ENCODE measurements at places on chromosomes 3 and 15. TPM values are rescaled to one million over a fixed set of nuclear protein-coding genes. Genes with fewer than 3 reads are reported as not detected.

DNA sequence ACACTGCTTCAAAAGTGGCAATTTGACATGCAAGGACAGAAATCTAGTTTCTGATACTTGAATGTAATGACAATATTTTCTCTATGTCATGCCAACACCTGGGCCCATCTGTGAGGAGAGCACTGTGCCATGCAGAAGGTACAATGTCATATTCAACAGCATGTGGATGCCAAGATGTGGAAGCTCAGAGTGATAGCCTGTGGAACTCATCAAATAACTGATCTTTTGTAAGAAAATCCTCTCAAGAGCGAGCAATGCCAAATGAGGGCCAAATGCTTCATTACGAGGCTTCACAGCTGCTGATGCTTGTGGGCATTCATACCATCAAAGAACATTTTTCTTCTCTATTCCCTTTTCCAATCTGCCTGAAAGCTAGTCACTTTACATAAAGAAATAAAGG, 95.1 kb downstream of the ROBO1 start:
- H3K27ac ChIP-seq: no peak overlapping the region
- no peaks in the 10 kb centered on the region for H3K4me1 ChIP-seq
- no peaks in the 10 kb centered on the region for H3K27me3 ChIP-seq

Gene GNAT1
- 0.54 TPM for total RNA-seq

Gene RTP1
- total RNA-seq: 0.27 TPM

DNA sequence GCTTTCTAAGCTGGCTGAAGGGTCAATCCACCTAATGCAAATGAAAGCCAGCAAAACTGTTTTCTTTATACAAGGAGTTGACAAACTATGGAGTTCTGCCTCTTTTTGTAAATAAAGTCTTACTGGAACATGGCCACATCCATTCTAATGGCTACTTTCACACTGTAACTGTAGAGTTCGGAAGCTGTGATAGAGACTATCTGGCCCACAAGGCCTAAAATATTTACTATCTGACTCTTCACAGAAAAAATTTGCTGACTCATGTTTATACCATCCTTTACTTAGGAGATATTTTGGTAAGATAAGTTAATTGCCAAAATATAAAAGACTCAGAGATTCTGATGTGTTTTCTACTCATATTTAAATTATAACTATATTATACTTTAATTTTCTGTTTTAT, 93.7 kb upstream of the GK5 start:
- no peaks in the 10 kb centered on the region for H3K27me3 ChIP-seq
- peaks cover 13% of the 10 kb centered on the region for H3K36me3 ChIP-seq
- no peak for DNase-seq
- no peaks in the 10 kb centered on the region for H3K4me1 ChIP-seq

GRCh38 chr3:190209533-190209932, 88.8 kb upstream of the P3H2 start:
- no peaks in the 10 kb centered on the region for H3K27me3 ChIP-seq
- H3K27ac ChIP-seq: no peak overlapping the region
- DNase-seq: no peak
- no peak overlapping the region for H3K4me3 ChIP-seq
- no peaks in the 10 kb centered on the region for H3K4me1 ChIP-seq

DNA sequence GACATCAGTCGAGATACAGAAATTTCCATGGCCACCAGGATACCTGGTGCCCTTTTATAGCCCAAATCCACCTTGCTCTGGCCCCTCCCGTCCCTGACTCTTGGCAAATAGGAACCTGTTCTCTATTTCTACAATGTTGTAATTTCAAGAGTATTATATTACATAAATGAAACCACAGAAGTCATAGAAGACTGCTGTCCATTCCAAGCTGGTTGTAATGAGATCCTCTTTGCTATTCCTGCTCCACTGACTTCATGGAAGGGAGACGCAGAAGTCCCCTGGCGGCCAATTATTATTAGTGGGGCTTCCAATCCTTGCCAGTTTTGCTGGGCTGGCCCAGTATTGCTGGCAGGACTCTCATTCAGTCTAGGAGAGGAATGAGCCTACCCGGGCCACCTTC, 26.6 kb downstream of the DCP1A start:
- H3K4me1 ChIP-seq: peaks cover 44% of the 10 kb centered on the region
- H3K27me3 ChIP-seq: no peaks in the 10 kb centered on the region
- no peak overlapping the region for H3K4me3 ChIP-seq
- H3K27ac ChIP-seq: peak overlapping the region; percentile 29
- no peaks in the 10 kb centered on the region for H3K36me3 ChIP-seq

Gene ZNF774
- 7.7 TPM for total RNA-seq

Gene CLDN16
- not detected for total RNA-seq

DNA sequence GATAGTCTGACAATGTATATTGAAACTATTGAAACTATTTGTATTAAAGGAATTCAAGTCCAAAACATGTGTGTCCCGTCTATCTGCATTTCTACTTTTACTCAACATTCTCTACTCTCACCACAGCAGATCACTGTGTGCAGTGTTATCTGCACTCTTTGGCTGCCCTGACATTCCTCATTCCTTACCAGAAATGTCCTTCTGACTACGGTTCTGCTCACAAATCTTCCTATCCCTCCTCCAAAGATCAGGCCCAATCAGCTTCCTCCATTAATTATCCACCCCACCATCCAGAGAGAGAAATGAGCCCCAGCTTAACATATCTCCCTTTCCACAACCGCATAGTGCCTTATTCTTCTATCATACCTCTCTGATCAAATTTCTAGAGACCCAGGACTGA, 94.7 kb downstream of the TBL1XR1 start:
- H3K36me3 ChIP-seq: no peaks in the 10 kb centered on the region
- H3K27ac ChIP-seq: no peak overlapping the region
- peaks cover 56% of the 10 kb centered on the region for H3K4me1 ChIP-seq
- no peaks in the 10 kb centered on the region for H3K27me3 ChIP-seq

Gene CA12
- total RNA-seq: 26.8 TPM

DNA sequence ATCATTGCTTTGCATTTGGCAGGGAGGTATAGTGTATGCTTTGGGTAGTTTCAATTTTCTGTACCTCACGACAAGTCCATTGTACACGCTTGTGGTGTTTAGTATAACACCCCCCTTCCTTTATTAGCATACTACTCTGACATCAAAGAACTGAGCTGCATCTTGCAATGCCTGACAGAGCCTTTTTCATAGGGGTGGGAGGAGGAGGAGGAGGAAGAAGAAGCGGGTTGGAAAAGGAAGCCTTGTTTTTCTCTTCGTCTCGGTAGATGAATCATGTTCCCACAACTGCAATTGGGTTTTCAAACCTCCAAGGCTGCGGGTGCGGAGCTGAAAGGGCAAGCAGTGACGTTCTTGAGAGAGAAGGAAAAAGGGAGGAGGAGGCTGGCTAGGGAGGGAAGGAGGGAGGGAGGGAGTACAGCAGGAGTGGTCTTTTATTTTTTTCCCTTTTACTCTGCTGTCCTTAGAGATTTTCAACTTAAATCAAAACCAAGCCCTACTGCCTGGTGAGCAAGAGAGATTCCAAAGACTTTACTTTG, 175.7 kb downstream of the KLHL25 start:
- H3K4me3 ChIP-seq: peak overlapping the region; percentile 71
- no peaks in the 10 kb centered on the region for H3K36me3 ChIP-seq
- no peaks in the 10 kb centered on the region for H3K27me3 ChIP-seq

Gene P2RY13
- 3.0 TPM for total RNA-seq

Gene POLQ
- total RNA-seq: 0.68 TPM

Gene GAP43
- 6.1 TPM for total RNA-seq

DNA sequence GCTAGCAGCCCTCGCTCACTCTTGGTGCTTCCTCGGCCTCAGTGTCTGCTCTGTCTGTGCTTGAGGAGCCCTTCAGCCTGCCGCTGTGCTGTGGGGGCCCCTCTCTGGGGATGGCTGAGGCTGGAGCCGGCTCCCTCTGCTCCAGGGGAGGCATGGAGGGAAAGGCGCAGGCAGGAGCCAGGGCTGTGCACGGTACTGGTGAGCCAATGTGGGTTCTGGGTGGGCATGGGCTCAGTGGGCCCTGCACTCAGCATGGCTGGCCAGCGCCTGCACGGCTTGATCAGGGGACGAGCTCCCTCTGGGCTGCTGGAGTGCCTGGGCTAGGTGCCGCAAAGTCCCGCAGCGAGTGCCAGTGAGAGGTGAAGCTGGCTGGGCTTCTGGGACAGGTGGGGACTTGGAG, 260.0 kb downstream of the SI start:
- H3K27ac ChIP-seq: no peak overlapping the region
- no peak for DNase-seq
- no peak overlapping the region for H3K4me3 ChIP-seq
- H3K4me1 ChIP-seq: no peaks in the 10 kb centered on the region

DNA sequence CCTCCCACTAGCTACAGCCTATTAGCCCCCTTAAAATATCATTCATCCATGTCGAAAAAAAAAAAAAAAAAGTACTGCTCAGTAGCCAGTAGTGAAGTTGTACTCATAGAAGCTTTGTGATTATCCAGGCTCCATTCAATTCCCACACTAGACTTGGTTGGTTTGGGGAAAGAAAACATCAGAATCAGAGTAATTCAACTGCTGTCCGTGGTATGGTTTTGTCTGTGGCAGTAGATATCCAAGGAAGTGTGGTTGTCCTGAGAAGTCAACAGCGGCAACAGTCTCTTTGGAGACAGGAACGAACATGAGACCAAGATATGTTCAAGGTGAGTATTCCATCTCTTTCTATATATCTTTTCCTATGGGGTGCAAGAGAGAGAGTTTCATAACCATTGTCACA, 99.2 kb downstream of the GOLIM4 start:
- H3K36me3 ChIP-seq: no peaks in the 10 kb centered on the region
- no peaks in the 10 kb centered on the region for H3K27me3 ChIP-seq
- H3K4me3 ChIP-seq: no peak overlapping the region
- H3K4me1 ChIP-seq: no peaks in the 10 kb centered on the region
- no peak overlapping the region for H3K27ac ChIP-seq
- DNase-seq: no peak

DNA sequence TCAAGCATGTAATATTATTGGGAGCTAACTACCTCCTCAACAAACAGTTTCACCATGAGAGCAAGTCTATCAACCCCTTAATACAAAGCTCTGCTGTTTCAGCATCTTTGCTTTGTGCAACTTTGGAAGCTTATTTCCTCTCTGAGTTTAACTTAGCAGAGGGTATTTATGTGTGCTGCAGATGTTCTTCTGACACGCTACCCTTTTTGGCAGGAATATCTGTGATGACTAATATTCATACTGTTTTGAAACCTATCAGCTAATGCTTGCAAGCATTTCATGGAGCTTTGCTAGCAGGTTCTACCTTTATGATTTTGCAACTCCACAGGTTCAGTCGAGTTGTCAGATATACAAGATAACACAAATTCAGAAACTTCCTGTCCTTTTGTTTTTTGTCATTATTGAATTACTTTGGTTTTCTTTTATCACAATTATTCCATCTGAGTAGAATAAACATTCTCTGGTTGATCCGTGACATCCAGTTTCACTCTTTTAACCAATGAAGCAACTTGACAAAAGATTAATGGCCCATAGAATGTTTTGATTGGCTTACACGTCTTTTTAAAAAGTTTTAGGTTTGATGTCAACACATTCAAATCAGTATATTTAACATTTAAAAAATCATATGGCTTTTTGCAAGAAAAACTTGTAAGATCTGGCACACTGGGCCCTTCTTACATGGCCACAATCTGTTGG, 1.7 kb upstream of the SLC9A9 start:
- DNase-seq: no peak
- no peaks in the 10 kb centered on the region for H3K36me3 ChIP-seq
- no peak overlapping the region for H3K4me3 ChIP-seq
- H3K27me3 ChIP-seq: no peaks in the 10 kb centered on the region
- peaks cover 21% of the 10 kb centered on the region for H3K4me1 ChIP-seq

- no peaks in the 10 kb centered on the region for H3K27me3 ChIP-seq
- H3K4me1 ChIP-seq: no peaks in the 10 kb centered on the region
- no peak overlapping the region for H3K27ac ChIP-seq
- no peak for DNase-seq
- no peak overlapping the region for H3K4me3 ChIP-seq
These were observed 3.4 kb upstream of the HGD start for GRCh38 chr3:120685411-120685810.

- H3K4me1 ChIP-seq: peaks cover 69% of the 10 kb centered on the region
- peak overlapping the region; percentile 47 for H3K27ac ChIP-seq
- H3K27me3 ChIP-seq: no peaks in the 10 kb centered on the region
These were observed 152.3 kb downstream of the IGF1R start for GRCh38 chr15:98800437-98801233.

DNA sequence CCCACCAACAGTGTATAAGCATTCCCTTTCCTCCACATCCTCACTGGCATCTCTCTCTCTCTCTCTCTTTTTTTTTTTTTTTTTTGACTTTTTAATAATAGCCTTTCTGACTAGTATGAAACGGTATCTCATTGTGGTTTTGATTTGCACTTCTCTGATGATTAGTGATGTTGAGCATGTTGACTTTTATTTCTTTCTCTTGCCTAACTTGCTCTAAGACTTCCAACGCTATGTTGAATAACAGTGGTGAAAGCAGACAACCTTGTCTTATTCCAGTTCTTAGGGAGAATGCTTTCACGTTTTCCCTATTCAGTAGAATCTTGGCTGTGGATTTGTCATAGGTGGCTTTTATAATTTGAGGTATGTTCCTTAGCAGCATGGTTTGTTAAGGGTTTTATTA, 249.4 kb upstream of the MDFIC2 start:
- no peak for DNase-seq
- no peak overlapping the region for H3K27ac ChIP-seq
- H3K4me1 ChIP-seq: no peaks in the 10 kb centered on the region

Gene SELENOK
- total RNA-seq: 22.6 TPM

GRCh38 chr15:30872341-30872748, 31.4 kb upstream of the FAN1 start:
- no peaks in the 10 kb centered on the region for H3K4me1 ChIP-seq
- H3K36me3 ChIP-seq: no peaks in the 10 kb centered on the region
- no peak overlapping the region for H3K27ac ChIP-seq
- no peak for DNase-seq
- no peaks in the 10 kb centered on the region for H3K27me3 ChIP-seq

Gene VIPR1
- total RNA-seq: 31.0 TPM

DNA sequence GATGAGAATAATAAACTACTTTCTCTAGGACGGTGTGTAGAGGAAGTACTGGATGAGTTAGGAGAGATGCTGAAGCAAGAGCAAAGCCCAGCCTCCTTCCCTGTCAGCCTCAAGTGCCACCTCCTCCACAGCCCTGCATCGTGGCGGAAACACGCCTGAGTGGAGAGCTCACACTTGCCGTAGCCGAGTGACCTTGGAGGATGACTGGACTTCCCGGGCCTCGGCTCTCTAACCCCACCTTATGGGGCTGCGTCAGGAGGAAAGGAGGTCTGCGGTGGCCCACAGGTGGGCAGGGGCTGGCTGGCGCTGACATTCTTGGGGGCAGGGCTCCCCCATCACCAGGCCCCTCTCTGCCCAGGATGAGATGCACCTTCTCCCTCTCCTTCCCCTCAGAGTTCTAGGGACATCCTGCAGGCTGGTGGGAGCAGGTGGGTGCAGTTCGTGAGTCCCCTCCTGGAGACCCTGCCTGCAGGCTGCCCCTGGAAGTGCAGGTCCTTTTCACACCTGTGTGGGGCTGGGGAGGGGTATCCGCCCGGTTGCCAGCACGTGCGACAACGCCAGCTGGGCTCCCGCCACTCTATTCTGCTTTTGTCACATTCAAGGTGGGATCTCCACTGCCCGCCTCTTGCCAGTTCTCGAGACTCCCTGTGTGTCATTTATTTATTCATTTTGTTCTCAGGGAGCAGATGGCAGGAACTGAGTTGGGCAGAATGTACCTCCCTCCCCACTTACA, 175.2 kb downstream of the MEGF11 start:
- DNase-seq: no peak
- H3K27me3 ChIP-seq: no peaks in the 10 kb centered on the region
- no peak overlapping the region for H3K4me3 ChIP-seq
- H3K27ac ChIP-seq: no peak overlapping the region

All from thoracic aorta (tissue), 2 donors.